ENCODE measurements at places on chromosomes 5 and 9. TPM values are rescaled to one million over a fixed set of nuclear protein-coding genes. Genes with fewer than 3 reads are reported as not detected.
A peak's percentile ranks its signal among the peaks of the same experiment; 100 is the strongest.

DNA sequence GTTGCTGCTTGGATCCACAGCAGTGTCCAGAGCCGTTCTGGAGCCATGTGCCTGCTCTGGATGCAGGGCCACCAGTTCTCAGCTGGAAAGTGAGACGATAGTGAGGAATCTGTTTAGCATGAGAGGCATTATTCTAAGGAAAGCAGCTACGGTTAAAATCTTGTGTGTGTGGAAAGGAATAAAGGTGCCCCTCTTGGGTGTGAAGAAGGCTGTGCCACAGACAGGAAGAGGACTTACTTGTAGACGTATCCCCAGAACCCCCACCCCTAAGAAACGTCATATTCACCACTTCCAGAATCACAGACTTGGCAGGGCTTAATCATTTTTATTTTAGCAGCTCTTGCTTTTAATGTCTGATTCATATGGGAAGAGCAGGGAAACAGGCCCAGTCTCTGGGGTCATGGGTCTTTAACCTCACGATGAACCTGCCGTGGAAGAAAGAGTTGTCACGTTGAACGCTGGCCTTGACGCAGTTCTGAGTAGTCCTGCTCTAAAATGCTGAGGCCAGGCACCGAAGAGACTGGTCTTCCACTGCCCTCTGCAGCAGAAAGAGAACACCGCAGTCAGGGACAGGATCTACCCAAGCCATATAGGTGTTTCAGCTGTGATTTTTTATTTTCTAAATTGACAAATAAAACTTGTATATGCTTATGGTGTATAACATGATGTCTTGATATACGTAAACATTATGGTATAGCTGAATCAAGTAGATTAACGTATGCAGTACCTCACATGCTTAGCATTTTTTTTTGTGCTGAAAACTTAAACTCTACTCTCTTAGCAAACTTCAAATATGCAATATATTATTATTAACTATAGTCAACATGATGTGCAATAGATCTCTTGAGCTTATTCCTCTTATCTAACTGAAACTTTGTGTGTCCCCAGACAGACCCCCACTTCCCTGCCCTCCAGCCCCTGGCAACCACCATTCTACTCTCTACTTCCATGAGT, 38.8 kb downstream of the CARTPT start:
- H3K4me3 ChIP-seq: peak overlapping the region; percentile 31
- no peak overlapping the region for H3K27ac ChIP-seq
- peak; percentile 77 for DNase-seq
- H3K36me3 ChIP-seq: no peaks in the 10 kb centered on the region

The FAM174A gene
- polyA plus RNA-seq: 10.9 TPM

- H3K27ac ChIP-seq: no peak overlapping the region
- H3K4me3 ChIP-seq: no peak overlapping the region
- H3K36me3 ChIP-seq: peaks cover 4% of the 10 kb centered on the region
- no peaks in the 10 kb centered on the region for H3K27me3 ChIP-seq
- DNase-seq: no peak
Measured at GRCh38 chr9:110427497-110428104, 89.9 kb upstream of the TXNDC8 start.

The CEL gene
- polyA plus RNA-seq: 4.8 TPM

The GNA14 gene
- polyA plus RNA-seq: 7.8 TPM

The ZDHHC11B gene
- 0.46 TPM for polyA plus RNA-seq

DNA sequence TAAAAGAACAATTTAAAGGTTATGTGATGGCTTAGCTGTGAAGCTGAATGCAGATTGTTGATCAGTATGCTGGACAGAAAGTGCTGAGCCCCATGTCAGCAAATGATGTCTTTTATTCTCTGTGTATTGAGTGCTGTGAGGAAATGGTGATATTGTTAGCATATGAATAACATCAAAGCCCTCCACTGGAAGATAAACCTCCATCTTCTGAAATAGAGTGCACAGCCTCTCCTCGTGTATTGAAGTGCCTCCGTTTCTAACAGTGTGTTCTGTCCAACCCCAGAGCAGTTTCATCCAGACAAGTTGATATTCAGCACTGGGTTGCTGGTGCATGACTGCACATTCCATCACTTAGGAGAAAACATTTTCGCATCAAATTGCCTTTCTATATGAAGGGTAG, 242.9 kb downstream of the CSNK1G3 start:
- no peaks in the 10 kb centered on the region for H3K27me3 ChIP-seq
- H3K27ac ChIP-seq: peak overlapping the region; percentile 30
- H3K36me3 ChIP-seq: no peaks in the 10 kb centered on the region

The WDR31 gene
- polyA plus RNA-seq: 1.2 TPM

DNA sequence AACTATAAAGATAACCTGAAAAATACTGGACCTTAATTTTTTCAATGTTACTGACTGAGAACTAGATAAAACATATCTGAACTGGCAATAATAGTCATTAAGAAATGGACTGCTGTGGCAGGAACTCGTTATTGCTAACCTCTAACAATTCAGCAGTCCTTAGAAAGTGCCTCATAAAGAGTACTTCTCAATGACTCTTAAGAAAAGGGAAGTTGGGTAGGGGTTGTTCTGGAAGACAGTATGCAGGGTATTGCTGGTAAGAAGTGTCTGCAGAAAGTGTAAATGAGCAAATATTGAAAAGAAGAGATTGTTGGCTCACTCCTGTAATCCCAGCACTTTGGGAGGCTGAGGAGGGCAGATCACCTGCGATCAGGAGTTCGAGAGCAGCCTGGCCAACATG, 27.9 kb downstream of the FOXD1 start:
- H3K4me1 ChIP-seq: peaks cover 19% of the 10 kb centered on the region
- H3K27me3 ChIP-seq: peaks cover 92% of the 10 kb centered on the region
- no peak overlapping the region for H3K27ac ChIP-seq
- H3K4me3 ChIP-seq: no peak overlapping the region
- no peaks in the 10 kb centered on the region for H3K36me3 ChIP-seq

- no peak overlapping the region for H3K4me3 ChIP-seq
- no peaks in the 10 kb centered on the region for H3K36me3 ChIP-seq
- peaks cover 31% of the 10 kb centered on the region for H3K4me1 ChIP-seq
- no peak for DNase-seq
- H3K27me3 ChIP-seq: no peaks in the 10 kb centered on the region
Measured at GRCh38 chr5:137304226-137304874, 194.8 kb downstream of the SPOCK1 start.

The RETREG1 gene
- polyA plus RNA-seq: 21.2 TPM

GRCh38 chr5:19676895-19677294, 311.1 kb downstream of the CDH18 start:
- H3K4me3 ChIP-seq: no peak overlapping the region
- H3K36me3 ChIP-seq: no peaks in the 10 kb centered on the region
- H3K27me3 ChIP-seq: no peaks in the 10 kb centered on the region
- no peak overlapping the region for H3K27ac ChIP-seq

DNA sequence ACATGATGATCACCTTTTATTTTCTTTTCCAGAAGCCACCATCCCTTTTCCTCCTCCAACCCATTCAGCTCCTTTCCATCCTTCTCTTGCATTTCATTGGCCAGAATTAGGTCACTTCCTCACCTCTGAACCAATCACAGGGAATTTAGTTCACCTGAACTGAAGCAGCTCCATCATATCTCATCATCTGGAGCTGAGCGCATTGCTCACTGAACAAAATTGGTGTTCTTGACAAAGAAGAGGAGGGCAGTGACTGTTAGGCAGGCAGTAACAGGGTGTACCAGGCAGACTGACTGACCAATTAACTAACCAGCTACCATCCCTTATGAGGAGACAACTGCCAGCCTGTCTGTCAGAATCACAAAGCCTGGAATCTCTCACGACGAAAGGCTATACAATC, 1.8 kb upstream of the ZNF354A start:
- no peak overlapping the region for H3K27ac ChIP-seq
- no peaks in the 10 kb centered on the region for H3K36me3 ChIP-seq
- DNase-seq: no peak
- no peaks in the 10 kb centered on the region for H3K4me1 ChIP-seq

The CCDC152 gene
- 2.4 TPM for polyA plus RNA-seq

GRCh38 chr5:172611913-172612312, 29.1 kb upstream of the NEURL1B start:
- no peaks in the 10 kb centered on the region for H3K27me3 ChIP-seq
- H3K4me3 ChIP-seq: no peak overlapping the region
- H3K27ac ChIP-seq: no peak overlapping the region
- no peaks in the 10 kb centered on the region for H3K36me3 ChIP-seq

DNA sequence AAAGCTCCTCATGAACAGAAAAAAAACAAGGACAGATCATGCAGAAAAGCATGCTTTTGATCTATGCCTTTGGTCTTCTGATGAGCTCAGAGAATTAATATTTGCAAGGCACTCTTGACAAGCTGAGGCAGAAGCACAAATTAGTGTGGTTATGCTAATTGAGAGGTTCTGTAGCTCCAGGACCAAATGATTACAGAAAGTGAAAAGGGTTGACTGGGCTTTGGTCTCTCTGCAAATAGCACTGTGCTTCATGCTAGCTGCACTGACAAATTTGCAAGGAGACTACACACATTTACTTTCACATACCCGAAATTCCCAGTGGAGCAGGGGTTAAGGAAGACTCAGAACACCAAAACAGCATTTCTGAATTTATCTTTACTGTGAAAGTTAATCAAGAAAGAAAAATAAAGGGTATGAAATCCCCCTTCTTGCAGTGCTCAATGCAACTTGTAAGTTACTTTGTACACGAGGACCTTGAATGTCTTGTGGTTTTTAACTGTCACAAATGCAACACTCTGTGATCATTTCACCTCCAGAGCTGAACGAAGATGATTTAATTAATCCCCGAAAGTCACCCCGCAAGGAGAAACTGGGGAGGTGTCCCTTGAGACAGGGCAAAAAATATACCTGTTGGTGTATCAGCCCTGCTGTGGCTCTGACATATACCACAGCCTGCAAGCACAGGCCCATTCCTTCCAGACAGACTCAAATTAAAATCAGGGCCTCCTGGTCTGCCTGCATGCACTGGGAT, 11.9 kb downstream of the RAPGEF1 start:
- H3K4me3 ChIP-seq: no peak overlapping the region
- no peaks in the 10 kb centered on the region for H3K27me3 ChIP-seq
- H3K36me3 ChIP-seq: no peaks in the 10 kb centered on the region
- H3K4me1 ChIP-seq: peaks cover 64% of the 10 kb centered on the region

DNA sequence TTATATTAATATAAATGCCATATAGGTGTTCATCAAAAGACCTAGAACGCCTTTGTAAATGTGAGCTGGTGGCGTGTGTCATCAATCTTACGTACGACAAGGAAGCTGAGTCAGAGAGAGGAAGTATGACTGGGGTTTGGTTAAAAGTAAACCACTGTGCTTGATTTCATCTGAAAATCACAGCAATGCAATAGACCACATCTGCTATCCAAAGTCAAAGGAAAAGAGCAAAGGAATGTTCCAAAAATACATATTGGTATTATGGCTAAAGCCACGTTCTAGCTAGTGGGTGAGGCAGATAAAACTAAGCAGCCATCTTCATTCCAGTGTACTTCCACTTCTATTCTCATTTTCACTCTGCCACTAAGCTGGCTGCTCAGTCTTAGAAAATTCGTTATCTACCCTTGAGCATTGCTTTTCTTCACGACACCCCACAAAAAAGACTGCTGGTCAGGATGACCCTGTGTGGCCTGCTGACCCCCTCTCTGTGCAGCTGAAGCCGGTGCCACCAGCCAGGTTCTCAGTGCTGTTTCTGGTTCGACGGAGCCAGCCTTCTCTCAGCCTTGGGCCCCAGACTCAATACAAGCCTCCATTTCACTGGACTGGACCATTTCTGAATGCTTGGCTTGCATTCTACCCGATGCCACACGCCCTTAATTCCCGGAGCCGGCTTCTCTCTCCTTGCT, 23.8 kb downstream of the SHC3 start:
- no peak for DNase-seq
- no peaks in the 10 kb centered on the region for H3K4me1 ChIP-seq
- H3K27me3 ChIP-seq: no peaks in the 10 kb centered on the region
- no peak overlapping the region for H3K4me3 ChIP-seq
- no peaks in the 10 kb centered on the region for H3K36me3 ChIP-seq

The MAP1B gene
- polyA plus RNA-seq: 5.0 TPM

DNA sequence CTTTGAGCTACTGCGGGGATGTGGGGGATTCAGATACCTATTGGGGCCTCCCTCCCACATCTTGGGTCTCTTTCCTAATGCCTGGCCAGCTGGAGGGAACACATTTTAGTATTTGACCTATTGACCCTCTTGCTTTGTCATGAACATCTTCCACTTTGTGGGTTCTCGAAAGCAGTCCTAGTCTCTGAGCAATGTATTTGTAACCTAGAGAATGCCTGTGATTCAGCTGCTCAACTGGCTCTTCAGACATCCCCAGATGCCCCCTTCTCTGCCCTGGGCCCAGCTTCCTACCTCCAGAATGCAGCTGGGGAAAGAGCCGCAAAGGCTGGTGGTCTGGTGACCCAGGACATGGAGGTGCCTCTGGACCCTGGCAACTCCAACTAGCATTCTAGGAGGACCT, 32.2 kb downstream of the APTX start:
- no peak for DNase-seq
- H3K36me3 ChIP-seq: peaks cover 4% of the 10 kb centered on the region
- H3K4me3 ChIP-seq: no peak overlapping the region
- no peak overlapping the region for H3K27ac ChIP-seq

GRCh38 chr9:89218040-89218928, 39.7 kb upstream of the SHC3 start:
- H3K4me3 ChIP-seq: no peak overlapping the region
- H3K27me3 ChIP-seq: no peaks in the 10 kb centered on the region
- no peak overlapping the region for H3K27ac ChIP-seq
- no peaks in the 10 kb centered on the region for H3K36me3 ChIP-seq
- no peak for DNase-seq
- no peaks in the 10 kb centered on the region for H3K4me1 ChIP-seq

DNA sequence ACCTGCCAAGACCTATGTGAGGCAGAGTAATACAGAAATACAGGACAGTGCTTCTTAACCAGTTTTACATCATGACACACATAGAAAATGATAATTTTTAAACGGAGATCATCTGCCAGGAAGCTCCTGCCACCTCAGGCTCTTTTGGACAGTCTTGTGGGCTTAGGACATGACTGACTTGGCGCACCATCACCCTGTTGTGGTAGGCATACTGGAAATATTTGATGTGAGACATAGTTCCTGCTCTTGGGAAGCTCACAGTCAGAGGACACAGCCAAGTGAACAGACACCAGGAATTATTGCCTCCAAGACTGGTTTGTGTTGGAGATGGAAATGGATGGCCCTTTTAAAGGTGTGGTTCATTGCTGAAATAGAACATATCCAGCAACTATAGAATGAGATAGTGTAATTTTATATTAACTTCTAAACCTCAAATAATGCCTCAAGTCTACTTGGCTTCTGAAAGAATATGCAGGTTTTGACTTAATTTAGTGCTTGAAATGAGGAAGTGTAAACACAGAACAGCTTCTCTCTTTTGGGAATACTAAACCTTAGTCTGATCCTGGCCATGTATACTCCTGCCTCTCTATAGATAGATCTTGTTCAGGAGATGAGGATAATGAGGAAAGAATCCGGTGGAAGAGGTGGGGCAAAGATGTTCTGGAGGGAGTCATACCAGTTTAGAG, 19.7 kb downstream of the CPEB4 start:
- peak overlapping the region; percentile 58 for H3K27ac ChIP-seq
- H3K27me3 ChIP-seq: no peaks in the 10 kb centered on the region
- no peak overlapping the region for H3K4me3 ChIP-seq
- peaks cover 65% of the 10 kb centered on the region for H3K4me1 ChIP-seq

The KLF9 gene
- 20.4 TPM for polyA plus RNA-seq

- peaks cover 100% of the 10 kb centered on the region for H3K4me1 ChIP-seq
- H3K27me3 ChIP-seq: no peaks in the 10 kb centered on the region
- peak overlapping the region; percentile 99 for H3K27ac ChIP-seq
- no peak for DNase-seq
- H3K36me3 ChIP-seq: no peaks in the 10 kb centered on the region
Measured at GRCh38 chr9:121274851-121275250, 6.9 kb downstream of the GSN start.

GRCh38 chr9:20569525-20569924, 52.8 kb downstream of the MLLT3 start:
- DNase-seq: no peak
- no peaks in the 10 kb centered on the region for H3K4me1 ChIP-seq
- no peaks in the 10 kb centered on the region for H3K27me3 ChIP-seq
- H3K4me3 ChIP-seq: no peak overlapping the region

The CLIC3 gene
- polyA plus RNA-seq: 4.7 TPM

The ARL15 gene
- 22.2 TPM for polyA plus RNA-seq

Measured in sigmoid colon (tissue), 7 donors.